ENCODE measurements at places on chromosomes 1 and 21. TPM values are rescaled to one million over a fixed set of nuclear protein-coding genes. Genes with fewer than 3 reads are reported as not detected.

PRRX1 gene
- not detected for total RNA-seq

PSRC1 gene
- total RNA-seq: 20.5 TPM

GRCh38 chr1:155038602-155039307 is 5.1 kb downstream of the DCST1 start:
- no peak for DNase-seq

DNA sequence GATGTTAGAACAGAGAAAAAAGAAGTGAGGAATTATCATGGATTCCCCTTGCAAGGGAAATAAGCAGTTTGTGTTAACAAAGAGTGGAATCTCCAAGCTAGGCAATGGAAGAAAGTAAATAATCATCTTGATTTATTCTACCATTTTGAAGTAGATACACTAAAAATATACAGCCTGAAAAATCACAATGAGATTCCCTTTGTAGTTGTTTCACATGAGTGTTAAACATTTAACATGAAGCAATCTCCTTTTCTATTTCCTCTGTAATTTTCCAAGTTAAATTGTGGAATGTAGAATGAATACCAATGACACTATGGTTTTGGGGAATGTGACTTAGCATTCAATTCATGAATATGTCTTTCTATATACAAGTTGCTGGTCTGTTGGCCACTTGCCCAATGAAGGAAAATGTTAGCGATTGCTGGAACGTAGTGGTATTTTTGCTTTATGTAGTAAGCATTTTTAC is 5.7 kb downstream of the TGFB2 start:
- DNase-seq: no peak

DNA sequence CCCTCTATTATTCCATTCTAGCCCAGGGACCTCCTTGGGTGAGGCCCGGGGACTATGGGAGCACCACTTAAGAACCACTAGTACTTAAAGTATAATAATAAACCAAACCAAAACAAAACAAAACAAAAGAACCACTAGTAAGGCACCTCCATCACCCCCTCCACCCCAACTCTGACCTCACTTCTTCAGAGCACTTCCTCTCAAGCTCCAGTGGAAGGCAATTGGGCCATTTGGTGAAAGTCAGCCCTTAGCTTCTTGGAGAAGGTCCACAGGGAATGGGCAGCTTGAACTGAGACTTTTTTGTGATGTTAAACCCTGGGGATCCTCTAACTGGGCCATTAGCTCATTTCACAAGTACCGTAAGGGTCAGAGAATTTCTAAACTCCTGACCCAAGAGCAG is 237.3 kb downstream of the RHOU start:
- DNase-seq: no peak

- no peak for DNase-seq
Observed at GRCh38 chr1:211748810-211749209, 73.4 kb upstream of the NEK2 start.

DNA sequence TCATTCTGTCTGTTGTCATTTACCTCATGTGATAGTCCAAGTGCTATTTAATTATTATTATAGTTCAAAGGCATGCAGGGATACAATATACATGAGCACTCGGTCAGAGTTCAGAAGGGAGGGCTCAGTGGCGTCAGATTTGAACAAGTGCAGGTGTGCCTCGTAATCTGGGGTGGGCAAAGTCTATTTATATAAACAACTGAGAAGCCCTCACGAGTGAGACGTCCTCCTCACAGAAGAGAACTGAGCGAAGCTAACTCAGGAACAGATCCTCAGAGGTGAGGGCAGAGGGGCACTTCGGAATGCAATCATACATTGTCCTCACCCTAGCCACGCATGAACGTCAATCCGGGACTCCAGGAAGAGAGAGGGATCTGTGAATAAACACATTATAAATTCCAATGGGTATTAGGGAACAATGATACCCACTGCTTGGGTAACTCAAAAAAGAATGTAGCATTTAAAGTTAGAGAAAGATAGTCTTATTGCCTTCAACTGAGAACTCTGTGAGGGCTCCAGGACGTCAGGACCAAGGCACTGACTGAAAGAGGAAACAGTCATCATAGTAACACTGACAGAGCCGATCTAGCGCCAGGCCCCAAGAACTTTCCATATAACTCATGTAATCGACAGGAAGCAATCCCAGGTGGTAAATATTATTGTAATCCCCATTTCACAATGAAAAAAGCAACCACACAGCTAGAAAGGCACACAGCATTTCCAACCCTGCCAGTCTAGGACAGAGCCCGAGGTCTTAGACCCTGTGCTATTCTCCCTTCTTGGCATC is 127.1 kb upstream of the B3GALT2 start:
- DNase-seq: no peak

GRCh38 chr21:31305888-31306287 is 38.2 kb downstream of the TIAM1 start:
- DNase-seq: no peak

All from activated naive CD4-positive, alpha-beta T cell treated with anti-CD3 and anti-CD28 coated beads, Interleukin-2, amount 50 U/mL, for 72 hours (primary cell).